Activated CD8-positive, alpha-beta memory T cell treated with anti-CD3 and anti-CD28 coated beads for 48 hours (primary cell): ENCODE measurements at places on chromosomes 2 and 18.

- DNase-seq, result no peak
Measured at GRCh38 chr2:98580656-98581284, 27.5 kb downstream of the COA5 start.

DNA sequence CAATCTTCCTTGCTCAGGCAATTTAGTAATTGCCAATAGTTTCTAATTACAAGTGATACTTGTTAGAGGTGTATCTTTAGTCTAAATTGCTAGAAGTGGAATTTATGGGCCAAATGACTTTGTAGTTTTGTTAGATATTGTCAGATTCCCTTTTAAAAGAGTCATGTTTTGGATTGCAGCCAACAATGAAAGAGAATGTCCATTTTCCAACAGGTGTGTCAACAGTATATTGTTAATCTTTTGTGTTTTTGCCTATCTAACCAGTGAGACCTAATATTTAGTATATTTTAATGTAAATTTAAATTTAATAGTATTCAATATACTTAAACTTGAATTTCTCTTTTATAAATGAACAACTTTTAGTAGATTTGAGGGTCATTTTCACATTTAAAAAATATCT, 259.4 kb upstream of the ETAA1 start:
- no peak for DNase-seq

DNA sequence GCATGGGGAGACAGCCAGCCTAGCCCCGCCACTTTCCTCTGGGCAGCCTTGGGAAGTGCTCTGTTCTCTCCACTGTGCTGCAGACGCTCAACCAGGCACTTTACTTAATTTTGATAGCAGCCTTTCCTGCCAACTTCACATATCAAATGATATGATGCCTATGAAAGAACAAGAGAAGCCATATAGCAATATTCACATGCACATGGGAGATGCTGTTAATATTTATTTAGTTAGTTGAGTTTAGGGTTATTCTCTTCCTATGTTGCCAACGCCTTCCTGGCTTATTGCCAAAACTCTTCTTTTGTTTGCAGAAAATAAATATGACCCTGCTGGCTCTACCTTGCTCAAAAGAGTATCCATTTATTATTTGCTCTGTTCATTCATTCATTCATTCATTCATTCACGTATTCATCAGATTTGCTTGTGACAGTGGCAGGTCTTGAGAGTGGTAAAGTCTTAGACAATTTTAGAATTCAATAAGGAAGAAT, 99.3 kb downstream of the GATA6 start:
- DNase-seq, result no peak

GRCh38 chr2:861655-862354, 88.8 kb upstream of the SNTG2 start:
- DNase-seq, result no peak

DNA sequence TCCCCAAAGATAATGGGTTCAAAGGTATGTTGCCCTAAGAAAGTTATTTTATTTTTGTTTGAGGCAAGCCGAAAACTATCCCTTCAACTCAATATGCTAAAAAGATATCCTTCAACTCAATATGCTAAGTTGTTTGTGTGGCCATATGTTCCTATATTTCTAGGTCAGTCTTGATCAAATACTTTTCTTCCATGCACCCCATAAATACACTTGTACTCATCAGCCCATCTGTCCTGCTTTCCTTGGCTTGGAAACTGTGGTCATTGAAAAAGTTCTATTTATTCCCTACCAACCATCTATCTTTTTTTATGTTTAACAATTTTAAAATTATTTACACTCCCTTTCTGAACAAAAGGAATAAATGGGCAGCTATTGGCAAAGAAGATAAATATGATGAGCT, 447.7 kb downstream of the NRXN1 start:
- no peak for DNase-seq

DNA sequence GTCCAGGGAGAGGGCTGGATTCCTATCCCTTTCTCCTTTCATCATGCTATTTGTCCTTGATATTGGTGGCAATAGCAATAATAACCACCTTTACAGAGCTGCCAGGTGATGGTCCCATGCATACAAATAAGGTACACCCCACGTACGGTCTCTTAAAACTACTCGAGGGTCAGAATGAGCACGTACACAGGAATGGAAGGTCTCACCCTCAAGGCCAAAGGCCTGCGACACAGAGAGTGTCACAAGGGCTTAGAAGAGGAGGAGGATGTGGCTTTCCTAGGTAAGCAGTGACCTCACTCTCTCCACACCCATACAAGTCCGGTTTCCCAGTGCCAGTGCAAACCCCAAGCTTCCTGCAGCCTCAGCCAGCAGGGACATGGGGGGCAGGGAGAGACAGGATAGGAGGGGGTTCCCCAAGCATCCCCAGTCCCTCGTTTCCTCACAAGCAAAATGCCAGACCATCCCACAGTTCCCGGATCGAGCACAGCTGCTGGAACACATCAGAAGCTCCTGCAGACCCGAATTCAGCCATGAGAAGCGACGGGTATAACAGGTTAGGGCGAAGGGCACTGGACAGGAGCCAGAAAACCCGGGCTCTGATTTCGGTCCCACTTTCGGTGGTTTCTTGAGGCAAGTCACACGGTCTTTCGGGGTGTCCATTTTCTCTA, 49.2 kb downstream of the PLB1 start:
- DNase-seq, result no peak
